ENCODE measurements at places on chromosomes 13 and 19.

GRCh38 chr13:90706631-90707030 is 640.9 kb upstream of the MIR17HG start:
- no peak for DNase-seq

GRCh38 chr13:110562696-110563462 is 1.4 kb upstream of the RAB20 start:
- DNase-seq, result no peak

DNA sequence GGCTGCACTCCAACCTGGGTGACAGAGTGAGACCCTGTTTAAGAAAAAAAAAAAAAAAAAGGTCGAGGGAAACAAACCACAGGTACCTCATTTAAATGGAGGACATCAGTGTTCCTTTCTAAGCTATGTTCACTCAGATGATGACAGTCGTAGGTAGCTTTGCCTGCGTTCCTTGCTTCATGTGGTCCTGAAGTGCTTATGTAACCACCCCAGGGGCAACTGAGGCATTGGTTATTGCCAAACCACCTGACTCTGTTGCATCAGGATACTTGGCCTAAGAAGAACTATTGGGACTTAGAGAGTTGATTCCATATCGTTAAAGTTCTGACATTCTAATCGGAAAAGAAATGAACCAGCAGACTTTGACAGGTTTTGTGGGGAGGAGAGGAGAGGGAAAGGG is 51.7 kb downstream of the SPATA13 start:
- DNase-seq, result no peak

GRCh38 chr19:49790866-49791265 is 22.2 kb downstream of the FUZ start:
- no peak for DNase-seq

- DNase-seq, result no peak
These were observed 521.8 kb downstream of the LMO7 start for GRCh38 chr13:76157926-76158325.
